Naive thymus-derived CD4-positive, alpha-beta T cell (primary cell): ENCODE measurements at places on chromosomes 5 and 9. TPM values are rescaled to one million over a fixed set of nuclear protein-coding genes. Genes with fewer than 3 reads are reported as not detected.

GRCh38 chr5:133049726-133050048 is 2.1 kb upstream of the HSPA4 start:
- no peaks in the 10 kb centered on the region for H3K27me3 ChIP-seq
- peaks cover 17% of the 10 kb centered on the region for H3K4me1 ChIP-seq
- peaks cover 7% of the 10 kb centered on the region for H3K36me3 ChIP-seq
- peak overlapping the region; percentile 25 for H3K27ac ChIP-seq

Gene ANKRD34B
- not detected for total RNA-seq

DNA sequence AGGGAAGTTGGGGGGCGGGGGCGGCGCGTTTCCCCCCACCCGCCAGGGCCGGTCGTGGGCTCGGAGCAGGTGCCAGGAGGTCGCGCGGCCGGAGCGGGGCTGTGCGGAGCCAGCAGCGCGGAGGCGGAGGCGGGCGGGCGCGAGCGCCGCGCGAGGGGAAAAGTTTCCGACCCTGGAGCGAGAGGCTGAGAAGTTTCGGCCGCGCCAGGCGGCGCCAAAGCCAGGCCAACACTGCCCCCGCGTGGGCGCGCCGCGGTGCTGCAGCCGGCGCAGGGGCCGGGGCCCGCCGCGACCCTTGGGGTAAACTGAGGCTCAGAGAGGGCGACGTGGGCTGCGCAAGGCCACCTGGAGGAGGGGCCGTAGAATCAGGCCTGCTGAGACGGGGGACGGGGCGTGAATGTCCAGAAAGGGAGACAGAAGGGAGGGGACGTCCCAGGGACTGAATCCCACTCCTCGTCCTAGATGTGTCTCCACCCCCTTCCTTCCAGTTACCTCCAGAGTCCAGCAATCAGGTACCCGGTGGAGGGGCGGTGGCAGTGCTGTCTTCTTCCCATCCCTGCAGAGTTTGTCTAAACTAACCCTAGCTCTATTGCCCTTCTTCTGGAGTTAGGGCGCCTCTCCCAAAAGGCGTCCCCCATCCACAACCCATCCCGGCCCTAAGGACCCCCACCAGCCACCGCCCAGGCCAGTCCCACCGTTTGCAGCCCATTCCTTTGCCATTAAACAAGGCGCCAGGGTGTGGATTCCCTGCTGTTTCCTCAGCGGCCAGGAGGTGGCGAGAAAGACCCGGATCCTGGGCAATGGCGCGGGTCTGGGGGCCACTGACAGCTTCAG is 10.2 kb downstream of the C9orf50 start:
- peak overlapping the region; percentile 52 for H3K4me3 ChIP-seq
- H3K36me3 ChIP-seq, result no peaks in the 10 kb centered on the region
- peak overlapping the region; percentile 17 for H3K27ac ChIP-seq
- no peaks in the 10 kb centered on the region for H3K27me3 ChIP-seq

- H3K4me1 ChIP-seq, result no peaks in the 10 kb centered on the region
- no peak overlapping the region for H3K27ac ChIP-seq
- DNase-seq, result no peak
- peaks cover 51% of the 10 kb centered on the region for H3K36me3 ChIP-seq
Observed at GRCh38 chr5:14728459-14728938, 64.0 kb downstream of the OTULIN start.

- peaks cover 30% of the 10 kb centered on the region for H3K36me3 ChIP-seq
- peak overlapping the region; percentile 6 for H3K27ac ChIP-seq
- DNase-seq, result no peak
- no peak overlapping the region for H3K4me3 ChIP-seq
Observed at GRCh38 chr5:172164769-172165212, 23.2 kb downstream of the STK10 start.
